ENCODE measurements at places on chromosomes 12 and 14.

- DNase-seq, result no peak
These were observed 119.9 kb downstream of the CACNA1C start for GRCh38 chr12:2172491-2173214.

- no peak for DNase-seq
These were observed 114.2 kb downstream of the DAD1 start for GRCh38 chr14:22474730-22475351.

DNA sequence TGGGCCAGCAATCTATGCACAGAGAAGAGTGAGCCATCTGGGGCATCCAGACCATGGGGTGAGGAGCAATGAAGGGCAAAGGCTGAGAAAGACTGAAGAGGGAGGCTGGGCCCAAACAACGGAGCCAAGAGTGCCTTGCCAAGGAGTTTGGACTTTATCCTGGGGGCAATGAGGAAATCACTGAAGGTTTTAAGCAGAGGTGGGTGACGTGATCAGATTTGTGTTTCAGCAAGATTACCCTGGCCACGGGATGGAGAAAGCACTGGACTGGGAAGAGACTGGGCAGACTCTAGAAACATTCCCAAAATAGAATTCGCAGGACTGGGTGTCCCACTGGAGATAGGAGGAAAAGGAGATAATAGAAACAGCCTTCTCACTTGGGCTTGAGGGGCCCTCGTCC lies 65.3 kb downstream of the DPF3 start:
- DNase-seq, result no peak

DNA sequence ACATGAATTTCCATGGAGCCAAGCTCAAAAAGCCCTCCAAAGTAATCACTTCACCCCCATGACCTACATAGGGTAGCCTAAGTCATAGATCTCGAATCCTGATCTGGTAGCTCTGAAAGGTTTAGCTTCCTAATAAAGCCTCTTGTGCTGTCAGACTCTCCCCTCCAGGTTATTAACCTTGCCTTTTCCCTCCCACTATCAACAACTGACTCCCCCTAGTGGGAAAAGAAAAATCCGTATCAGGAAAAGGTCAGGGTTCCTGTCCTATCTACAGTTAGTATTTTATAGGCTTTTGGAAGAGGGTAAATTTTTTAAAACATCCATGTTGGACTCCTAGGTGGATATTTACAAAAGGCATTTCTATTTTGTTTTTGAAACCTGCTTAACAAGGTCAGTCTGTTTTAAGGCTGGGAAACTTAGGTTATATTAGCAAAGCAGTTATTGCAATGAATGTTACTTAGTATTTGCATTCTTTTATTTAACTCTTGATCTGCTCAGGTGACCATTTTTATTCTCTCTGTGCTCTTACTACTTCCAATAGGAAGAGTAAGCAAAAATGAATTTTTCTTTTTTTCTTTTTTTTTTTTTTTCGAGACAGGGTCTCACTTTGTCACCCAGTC lies 8.0 kb downstream of the YY1 start:
- no peak for DNase-seq

GRCh38 chr12:131681257-131681620 lies 29.7 kb upstream of the SFSWAP start:
- no peak for DNase-seq

- no peak for DNase-seq
These were observed 198.1 kb downstream of the ERC1 start for GRCh38 chr12:1189163-1189562.

DNA sequence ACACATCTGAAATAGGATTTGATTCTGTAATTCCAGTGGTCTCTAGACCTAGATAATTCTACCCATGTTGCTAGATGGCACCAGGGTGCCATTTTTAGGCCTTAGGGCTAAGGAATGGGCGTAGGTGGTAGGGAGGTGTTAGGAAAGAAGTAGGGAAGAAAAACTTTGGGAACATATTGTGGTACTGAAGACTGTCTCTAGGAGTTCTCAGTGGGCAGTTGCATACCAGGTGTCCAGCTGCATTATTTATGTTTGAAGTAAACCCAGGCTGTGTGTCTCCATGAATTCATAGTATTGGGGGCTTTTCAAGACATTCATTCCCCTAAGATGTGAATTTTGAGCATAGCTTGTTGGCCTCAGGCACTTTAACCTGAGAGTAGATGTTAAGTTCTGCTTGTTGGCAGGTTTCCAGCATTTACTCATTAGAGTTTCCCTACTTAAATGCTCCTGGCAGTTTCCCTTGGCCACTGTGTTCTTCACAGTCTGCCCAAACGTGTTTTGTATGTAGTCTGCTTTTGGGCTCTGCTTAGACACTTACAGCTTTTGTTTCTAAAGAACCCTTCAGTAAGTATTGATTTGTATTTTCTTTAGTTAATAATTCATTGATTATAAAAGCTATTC lies 31.5 kb upstream of the CCT2 start:
- no peak for DNase-seq

DNA sequence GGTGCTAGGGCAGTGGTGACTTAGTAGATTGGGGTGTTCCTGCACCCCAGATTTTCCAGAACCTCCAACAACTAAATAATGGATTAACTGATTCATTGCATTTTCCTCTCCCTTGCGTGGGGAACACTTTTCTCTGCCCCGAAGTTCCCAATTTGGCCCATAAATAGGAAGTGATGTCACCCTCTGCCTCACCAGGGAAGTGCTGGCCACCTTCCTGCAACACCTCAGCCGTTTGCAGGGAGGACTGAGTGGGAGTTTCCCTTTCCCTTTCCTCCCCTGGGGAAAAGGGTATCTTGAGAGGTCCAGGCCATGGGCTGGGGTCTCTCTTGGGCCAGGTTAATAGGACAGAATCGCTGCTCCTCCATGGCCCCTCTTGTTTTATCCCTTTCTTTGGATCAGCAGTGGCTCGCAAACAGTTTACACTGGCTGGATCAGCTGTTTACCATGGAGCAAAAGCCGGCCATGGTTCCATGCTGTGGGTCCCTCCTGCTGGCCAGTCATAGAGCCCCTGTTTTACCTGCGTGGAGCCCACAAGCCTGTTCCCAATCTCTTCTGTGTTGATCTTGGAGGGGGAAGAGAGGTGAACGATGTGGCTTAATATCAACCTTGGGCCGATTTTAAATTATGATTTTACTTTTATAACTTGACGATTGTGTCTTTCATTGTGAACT lies 91.6 kb upstream of the VRK1 start:
- no peak for DNase-seq

GRCh38 chr14:92449404-92450181 lies 64.0 kb upstream of the RIN3 start:
- no peak for DNase-seq

- DNase-seq, result no peak
These were observed 5.4 kb downstream of the KRT8 start for GRCh38 chr12:52899338-52900035.

GRCh38 chr14:26206640-26207039 lies 391.2 kb downstream of the NOVA1 start:
- DNase-seq, result no peak

DNA sequence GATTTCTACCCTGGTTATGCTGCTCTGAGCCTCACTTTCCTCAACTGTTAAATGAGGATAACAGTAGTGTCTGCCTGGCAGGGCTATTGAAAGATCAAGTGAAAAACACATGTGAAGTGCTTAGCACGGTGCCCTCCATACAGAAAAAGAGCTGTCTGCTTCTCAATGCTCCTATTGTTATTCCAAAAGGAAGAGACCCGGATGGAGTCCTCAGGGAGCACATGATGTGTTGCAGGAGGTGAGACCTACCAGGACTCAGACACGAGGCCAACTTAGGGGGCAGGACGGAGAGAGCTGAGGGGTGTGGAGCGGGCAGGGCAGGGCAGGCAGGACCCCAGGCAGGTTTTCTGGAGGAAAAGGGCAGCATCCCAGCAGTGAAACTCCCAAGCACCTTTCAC lies 8.9 kb downstream of the FAIM2 start:
- DNase-seq, result no peak

DNA sequence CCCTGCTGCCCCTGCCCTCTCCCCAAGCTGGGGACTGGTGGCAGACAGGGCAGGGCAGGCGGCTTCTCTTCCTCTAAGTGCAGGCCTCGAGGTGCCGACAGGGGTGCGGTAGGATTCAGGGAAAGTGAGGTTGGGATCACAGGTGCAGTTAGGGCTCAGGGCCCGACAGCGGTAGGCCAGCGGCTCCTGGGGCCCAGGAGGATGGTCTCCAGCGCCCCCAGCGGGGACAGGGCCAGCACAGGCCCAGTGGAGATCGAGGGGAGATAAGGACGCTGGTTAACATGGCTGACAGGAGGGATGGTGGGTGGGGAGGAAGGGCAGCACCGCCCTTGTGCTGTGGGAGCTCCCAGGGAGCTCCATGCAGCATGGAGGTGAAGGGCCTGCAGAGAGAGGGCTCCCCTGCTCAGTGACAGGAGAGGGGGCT lies 935 bp upstream of the CRIP1 start:
- no peak for DNase-seq

GRCh38 chr14:52220924-52221811 lies 46.3 kb upstream of the PTGDR start:
- DNase-seq, result no peak

- no peak for DNase-seq
These were observed 901.7 kb downstream of the LRFN5 start for GRCh38 chr14:42508209-42508946.

- DNase-seq, result no peak
These were observed 1.0 kb upstream of the CDK17 start for GRCh38 chr12:96401076-96401871.

DNA sequence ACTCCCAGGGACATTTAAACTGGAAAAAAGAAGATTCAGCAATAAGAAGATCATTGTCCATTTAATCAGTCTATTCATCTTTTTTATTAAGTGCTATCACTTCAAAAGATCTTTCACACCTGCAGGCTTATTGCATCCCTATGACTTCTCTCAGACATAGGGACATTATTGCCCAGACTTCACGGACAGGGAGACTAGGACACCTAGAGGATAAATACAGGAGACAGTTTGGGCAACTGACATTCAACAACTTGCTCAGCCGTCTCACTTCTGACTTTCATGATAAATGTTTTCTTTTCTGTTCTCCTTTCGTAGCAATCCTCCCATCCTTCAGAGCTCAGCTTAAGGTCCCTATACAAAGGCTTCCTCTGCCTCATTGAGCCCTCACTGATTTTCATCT lies 84.3 kb downstream of the TMEM30B start:
- DNase-seq, result no peak

- no peak for DNase-seq
These were observed 66.1 kb upstream of the BCAT1 start for GRCh38 chr12:25014961-25015360.

GRCh38 chr12:52508211-52508610 lies 12.0 kb downstream of the KRT5 start:
- DNase-seq, result no peak

GRCh38 chr14:94659256-94659655 lies 47.1 kb downstream of the SERPINA3 start:
- no peak for DNase-seq

DNA sequence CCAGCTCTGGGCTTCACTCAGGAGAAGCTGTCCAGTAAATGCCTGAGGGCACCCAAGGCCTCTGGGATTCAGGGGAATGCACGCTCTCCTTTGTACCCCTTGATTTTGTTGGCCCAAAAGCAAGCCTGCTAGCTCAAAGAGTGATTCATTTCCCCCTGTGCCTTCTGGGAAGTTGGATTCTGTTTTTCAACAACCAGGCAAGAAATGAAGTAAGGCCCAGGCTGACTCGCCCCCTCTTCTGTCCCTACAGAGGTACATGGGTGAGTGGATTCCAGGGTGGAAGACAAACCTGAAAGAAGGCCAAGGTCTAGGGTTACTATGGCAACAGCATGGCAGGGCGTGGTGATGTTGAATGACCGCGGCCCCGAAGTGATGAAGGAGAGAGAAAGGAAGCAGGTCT lies 9.3 kb upstream of the SERPINA5 start:
- no peak for DNase-seq

DNA sequence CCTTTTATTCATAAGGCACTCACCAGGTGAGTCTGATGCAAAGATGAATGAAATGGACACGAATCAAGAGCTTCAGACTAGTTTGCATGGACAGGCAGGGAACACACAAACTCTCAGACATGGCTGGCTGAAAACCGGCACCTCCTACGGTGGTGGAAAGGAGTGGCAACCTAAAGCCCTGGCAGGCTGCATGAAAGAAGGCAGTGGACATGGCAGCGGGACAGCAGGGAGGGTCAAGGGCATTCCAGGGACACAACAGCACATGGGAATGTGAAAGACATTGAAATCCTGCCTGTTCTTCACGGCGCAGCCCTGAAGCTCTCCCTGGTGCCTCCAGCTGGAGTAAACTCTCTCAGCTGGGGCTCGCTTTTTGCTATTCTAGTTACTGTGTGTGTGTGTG lies 16.6 kb upstream of the LRTM2 start:
- DNase-seq, result no peak

GRCh38 chr14:60753264-60754119 lies 18.9 kb downstream of the MNAT1 start:
- peak; percentile 8 for DNase-seq

- DNase-seq, result no peak
These were observed 180.5 kb downstream of the PRKCH start for GRCh38 chr14:61501714-61502458.

DNA sequence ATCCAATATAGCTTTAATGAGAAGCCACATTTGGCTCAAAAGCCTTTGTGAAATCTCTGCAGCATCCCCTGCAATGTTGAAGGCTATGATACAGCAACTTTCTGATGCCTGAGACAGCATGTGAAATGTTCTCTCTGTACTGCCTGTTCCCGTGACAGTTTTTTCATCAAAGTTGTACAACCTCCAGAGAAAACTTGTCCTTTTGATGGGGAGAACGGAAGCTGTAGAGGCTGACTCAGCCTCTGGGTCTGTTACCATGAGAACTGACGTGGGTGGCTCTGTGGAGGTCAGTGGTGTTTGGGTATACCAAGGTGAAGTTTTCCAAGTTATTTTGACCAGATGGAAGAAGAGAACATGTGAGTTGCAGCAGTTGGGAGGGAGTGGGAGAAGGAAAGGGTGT lies 17.0 kb downstream of the SLC4A8 start:
- DNase-seq, result no peak

DNA sequence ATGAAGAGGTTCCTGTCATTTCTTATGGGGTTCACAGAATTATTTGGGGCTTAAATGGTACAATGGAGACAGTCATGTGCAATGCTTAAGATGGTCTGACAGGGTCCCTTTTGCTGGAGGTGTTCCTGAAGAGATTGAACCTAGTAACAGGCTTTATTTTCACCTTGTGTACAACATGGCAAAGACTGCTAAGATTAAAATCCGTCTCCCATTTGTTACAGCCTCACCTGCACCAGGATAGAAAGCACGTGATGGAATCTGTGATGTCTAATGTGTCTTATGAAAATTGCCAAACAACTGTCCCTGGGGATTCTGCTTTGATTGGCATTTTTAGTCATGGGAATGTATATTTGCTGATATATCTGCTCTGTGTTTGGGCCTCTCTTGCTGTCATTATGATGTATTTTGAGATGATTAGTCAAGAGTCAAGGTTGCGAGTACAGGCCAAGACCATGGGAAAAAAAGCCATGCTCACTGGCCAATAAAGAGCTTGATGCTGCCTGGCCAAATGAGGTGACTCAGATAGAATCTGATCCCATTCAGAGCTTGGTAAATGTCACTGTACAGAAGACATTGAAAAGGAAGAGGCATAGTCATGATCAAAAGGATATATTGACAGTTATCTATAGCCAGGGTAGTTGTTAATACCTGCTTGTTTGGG lies 96.1 kb downstream of the FLRT2 start:
- no peak for DNase-seq

Measured in stimulated activated CD8-positive, alpha-beta memory T cell treated with anti-CD3 and anti-CD28 coated beads, Interleukin-7, amount 100 ng/mL, for 48 hours (primary cell).